Progenitor cell of endocrine pancreas (in vitro differentiated cells): ENCODE measurements at places on chromosomes 4 and X.
A peak's percentile ranks its signal among the peaks of the same experiment; 100 is the strongest.

DNA sequence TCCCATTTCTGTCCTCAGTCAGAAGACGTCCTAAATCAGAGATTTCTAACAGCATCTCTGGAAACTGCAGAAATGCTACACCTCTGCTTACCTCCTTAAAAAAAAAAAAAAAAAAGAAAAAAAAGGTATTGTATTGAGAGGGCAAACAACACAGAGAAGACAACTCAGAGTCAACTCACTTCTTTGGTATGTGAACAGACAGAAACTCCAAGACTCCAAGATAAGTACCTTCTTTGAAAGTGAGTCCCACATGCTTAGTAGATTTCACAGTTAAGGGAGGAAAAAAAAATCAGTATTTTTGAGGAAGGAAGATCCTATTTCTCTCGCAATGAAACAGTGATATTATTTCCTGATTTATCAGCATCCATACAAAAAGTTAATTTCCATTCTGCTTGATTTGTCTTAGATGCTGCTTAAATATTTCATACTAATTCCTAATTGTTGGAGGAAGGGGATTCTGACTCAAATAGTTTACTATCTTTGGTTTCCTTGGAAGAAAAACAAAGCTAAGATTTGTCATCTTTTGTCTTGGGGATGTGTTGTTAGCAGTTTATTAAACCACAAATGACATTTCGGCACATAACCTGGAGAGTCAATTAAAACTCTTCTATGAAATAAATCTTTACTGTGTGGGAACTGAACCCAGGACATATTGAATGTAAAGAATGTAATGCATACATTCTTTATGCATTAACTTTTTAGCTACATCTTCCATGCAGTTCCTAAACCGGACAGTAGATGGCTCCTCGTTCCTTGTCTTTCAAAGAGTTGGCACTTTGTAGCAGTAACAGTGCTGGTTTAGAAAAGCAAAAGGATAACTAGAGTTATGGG lies 4.7 kb downstream of the RASGEF1B start:
- peaks cover 43% of the 10 kb centered on the region for H3K4me1 ChIP-seq
- H3K27ac ChIP-seq, result no peak overlapping the region
- peak; percentile 44 for DNase-seq
- H3K27me3 ChIP-seq, result no peaks in the 10 kb centered on the region
- no peaks in the 10 kb centered on the region for H3K36me3 ChIP-seq

GRCh38 chr4:6641164-6641970 lies 882 bp downstream of the MRFAP1 start:
- peaks cover 16% of the 10 kb centered on the region for H3K4me1 ChIP-seq
- no peaks in the 10 kb centered on the region for H3K27me3 ChIP-seq
- peaks cover 10% of the 10 kb centered on the region for H3K36me3 ChIP-seq
- no peak for DNase-seq
- peak overlapping the region; percentile 96 for H3K4me3 ChIP-seq

DNA sequence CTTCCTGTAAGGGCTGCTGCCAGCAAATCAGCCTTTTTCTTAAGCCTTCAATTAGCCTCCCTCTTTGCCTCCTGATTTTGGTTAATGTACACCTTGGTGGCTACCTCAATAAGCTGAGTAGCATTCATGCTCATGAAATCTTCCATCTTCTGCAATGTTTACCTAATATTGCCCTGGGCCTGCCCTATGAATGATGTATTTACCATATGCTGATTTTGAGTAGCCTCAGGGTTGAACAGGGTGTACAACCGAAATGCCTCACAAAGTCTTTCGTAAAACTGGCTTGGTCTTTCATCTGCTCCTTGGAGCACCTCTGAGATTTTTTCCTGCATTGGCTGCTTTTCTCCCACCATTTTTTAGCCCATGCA lies 29.8 kb downstream of the SULT1E1 start:
- no peak overlapping the region for H3K27ac ChIP-seq
- H3K36me3 ChIP-seq, result peaks cover 27% of the 10 kb centered on the region
- no peaks in the 10 kb centered on the region for H3K27me3 ChIP-seq
- H3K4me3 ChIP-seq, result no peak overlapping the region
- no peak for DNase-seq

DNA sequence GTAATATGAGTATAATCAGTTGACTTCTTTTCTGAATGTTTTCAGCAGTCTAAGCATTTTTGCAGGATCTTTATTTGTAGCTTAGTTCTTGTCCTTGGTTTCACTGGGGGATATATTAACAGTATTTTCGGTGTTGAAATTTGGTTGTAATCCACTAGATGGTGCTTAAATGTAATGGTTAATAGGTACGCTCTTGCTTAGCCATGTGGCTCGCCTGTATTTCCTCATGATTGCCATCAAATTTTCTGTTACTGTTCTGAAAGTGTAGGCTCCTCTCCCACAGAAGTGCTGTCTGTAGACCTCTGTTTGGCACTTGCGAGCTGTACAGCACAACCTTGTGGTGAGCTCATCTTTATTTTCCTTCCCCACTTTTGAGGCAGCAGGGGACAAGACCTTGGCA lies 3.9 kb upstream of the FAAH2 start:
- H3K27me3 ChIP-seq, result no peaks in the 10 kb centered on the region
- H3K36me3 ChIP-seq, result no peaks in the 10 kb centered on the region
- H3K4me1 ChIP-seq, result no peaks in the 10 kb centered on the region
- DNase-seq, result no peak

DNA sequence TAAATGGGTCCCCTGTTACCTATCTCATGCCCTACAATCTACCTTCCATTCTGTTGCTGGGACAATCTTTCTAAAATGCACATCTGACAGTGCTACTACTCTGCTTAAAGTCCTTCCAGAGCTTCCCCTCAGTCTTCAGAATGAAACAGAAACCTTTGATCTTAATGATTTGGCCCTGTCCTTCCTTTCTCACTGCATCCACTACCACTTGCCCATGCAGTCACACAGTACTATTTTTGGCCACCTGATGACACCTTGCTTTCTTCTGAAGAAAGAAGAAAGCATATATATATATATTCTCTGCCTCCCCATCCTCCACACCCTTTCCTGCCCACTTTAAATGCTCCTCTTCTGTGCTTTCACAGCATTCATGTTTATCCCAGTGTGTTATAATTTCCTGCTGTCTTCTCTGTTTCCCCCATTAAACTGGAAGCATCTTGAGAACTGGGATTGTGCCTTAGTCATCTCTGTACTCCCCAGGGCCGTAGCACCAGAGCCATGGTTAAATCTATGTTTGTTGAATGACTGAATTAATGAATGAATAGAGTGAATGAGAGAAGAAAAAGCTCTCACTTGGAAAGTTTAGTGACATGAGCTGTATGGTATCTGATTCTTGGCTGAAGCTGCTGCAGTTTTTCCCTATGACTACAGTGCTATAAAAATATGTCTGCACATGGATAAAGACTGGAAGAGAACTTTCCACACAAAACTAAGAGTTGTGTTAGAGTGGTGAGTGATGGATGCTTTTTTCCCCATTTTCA lies 56.2 kb downstream of the RTL9 start:
- no peaks in the 10 kb centered on the region for H3K36me3 ChIP-seq
- DNase-seq, result no peak
- no peak overlapping the region for H3K4me3 ChIP-seq
- no peak overlapping the region for H3K27ac ChIP-seq
- no peaks in the 10 kb centered on the region for H3K27me3 ChIP-seq

DNA sequence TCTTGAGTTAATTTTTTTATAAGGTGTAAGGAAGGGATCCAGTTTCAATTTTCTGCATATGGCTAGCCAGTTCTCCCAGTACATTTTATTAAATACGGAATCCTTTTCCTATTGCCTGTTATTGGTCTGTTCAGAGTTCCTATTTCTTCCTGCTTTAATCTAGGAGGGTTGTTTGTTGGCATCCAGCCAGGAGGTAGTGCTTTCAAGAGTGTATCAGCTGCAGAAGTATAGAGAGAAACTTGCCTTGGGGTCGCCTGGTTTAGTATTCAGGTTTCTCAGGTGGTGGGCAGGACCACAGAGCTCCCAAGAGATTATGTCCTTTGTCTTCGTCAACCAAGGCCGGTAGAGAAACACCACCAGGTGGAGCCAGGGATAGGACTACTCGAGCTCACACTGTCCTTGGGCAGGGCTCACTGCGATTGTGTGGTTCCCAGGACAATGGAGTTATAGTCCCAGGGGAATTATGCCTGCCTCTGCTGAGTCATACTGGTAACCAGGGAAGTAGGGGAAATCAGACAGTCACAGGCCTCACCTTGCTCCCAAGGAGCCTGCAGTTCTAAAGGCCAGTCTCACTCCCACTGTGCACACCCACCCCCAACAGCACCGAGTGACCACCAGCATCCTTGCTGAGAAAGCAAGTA lies 168.1 kb downstream of the VSIG4 start:
- no peak overlapping the region for H3K4me3 ChIP-seq
- no peaks in the 10 kb centered on the region for H3K36me3 ChIP-seq
- DNase-seq, result no peak
- H3K4me1 ChIP-seq, result no peaks in the 10 kb centered on the region

- peaks cover 44% of the 10 kb centered on the region for H3K4me1 ChIP-seq
- no peaks in the 10 kb centered on the region for H3K36me3 ChIP-seq
- H3K27ac ChIP-seq, result no peak overlapping the region
- H3K4me3 ChIP-seq, result no peak overlapping the region
Observed at GRCh38 chr4:47468706-47469365, 5.3 kb upstream of the COMMD8 start.

GRCh38 chrX:28701222-28701621 lies 114.0 kb downstream of the IL1RAPL1 start:
- no peak overlapping the region for H3K4me3 ChIP-seq
- no peak for DNase-seq
- H3K36me3 ChIP-seq, result no peaks in the 10 kb centered on the region

DNA sequence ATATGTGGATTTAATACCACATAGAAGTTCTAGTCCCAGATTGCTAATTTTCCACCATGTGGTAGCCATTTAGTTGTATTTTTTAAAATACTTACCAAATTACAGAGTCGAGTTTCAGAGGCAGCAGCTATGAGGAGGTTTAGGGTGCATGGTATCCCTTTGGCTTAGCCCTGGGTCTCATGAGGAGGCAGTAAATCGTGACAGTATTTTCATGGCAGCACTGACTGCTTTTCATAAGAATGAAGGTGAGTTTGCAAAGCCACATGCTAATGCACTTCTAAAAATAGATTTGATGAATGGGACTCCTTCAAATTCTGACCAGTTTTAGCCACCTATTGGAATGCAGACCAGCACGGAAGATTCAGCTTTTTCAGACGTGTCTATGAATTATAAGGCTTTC lies 114.0 kb upstream of the FRG1 start:
- DNase-seq, result no peak
- H3K4me3 ChIP-seq, result no peak overlapping the region
- H3K4me1 ChIP-seq, result no peaks in the 10 kb centered on the region

- DNase-seq, result no peak
- H3K4me3 ChIP-seq, result no peak overlapping the region
- H3K27me3 ChIP-seq, result no peaks in the 10 kb centered on the region
Observed at GRCh38 chrX:130285710-130286109, 17.0 kb upstream of the ZNF280C start.

DNA sequence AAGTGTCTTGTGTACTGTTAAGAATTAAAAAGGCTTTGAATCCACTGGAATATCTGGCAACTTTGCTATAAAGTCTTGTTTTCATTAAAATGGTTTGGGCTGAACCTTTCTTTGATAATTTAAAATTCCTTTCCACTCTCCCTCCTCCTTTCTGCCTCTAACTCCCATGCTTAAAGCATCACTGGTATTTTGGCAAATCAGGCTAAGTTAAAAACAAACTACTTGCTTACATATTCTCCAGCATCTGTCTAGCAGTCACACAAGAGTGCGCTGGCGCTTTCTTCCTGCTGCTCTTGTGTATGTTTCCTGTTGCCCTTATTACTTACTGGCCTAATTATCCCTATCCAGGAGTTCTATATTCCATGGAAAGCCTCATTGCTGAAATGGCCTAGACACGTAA lies 136.6 kb downstream of the VEGFC start:
- no peaks in the 10 kb centered on the region for H3K4me1 ChIP-seq
- no peak overlapping the region for H3K4me3 ChIP-seq
- DNase-seq, result no peak
- H3K36me3 ChIP-seq, result no peaks in the 10 kb centered on the region
- H3K27ac ChIP-seq, result peak overlapping the region; percentile 4

GRCh38 chrX:131067846-131068745 lies 9.9 kb downstream of the ARHGAP36 start:
- H3K4me3 ChIP-seq, result no peak overlapping the region
- no peaks in the 10 kb centered on the region for H3K36me3 ChIP-seq
- H3K4me1 ChIP-seq, result no peaks in the 10 kb centered on the region
- peaks cover 64% of the 10 kb centered on the region for H3K27me3 ChIP-seq
- no peak overlapping the region for H3K27ac ChIP-seq
